ENCODE measurements at places on chromosomes 2 and 18.

GRCh38 chr2:190216829-190217228, 102.8 kb downstream of the HIBCH start:
- DNase-seq: no peak

DNA sequence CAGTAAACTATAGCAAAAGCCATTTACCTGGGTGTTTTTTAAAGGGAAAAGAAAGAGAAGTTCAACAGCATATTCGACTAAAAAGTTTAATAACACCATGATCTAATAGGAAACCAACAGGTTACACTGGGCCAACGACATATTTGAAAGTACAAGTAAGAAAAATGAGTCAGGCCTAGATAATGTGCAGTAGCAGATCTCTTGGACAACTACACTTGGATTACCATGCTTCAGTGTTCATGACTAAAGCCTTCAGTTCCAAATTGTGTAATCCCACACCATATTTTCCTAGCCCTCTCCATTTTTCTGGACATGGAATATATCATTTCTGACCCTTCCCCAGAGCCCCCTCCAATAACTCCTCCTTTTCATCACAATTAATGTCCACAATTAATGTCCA, 39.1 kb upstream of the FIGN start:
- DNase-seq: no peak

DNA sequence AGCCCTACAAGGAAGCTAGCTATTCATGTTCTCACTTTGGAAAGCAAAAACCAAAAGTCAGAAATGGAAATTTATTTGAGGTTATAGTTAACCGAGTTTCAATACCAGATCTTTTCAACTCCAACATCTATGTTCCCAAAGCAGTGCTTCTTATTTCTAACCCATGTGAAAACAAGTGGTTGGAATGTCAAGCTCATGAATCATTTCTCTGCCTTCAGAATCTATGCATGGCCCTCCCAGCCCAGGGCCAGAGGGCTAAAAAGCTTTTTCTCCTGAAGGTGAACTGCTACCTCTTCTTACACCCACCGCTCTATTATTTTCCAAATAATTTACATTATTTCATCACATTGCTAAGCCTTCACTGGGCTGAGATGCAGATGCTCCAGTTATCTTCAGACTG, 158.4 kb downstream of the SP3 start:
- DNase-seq: no peak

- DNase-seq: no peak
Observed at GRCh38 chr2:236712961-236713673, 143.5 kb downstream of the ACKR3 start.

Data from NCI-H446 (cell line).